ENCODE measurements at places on chromosomes 5 and 9. TPM values are rescaled to one million over a fixed set of nuclear protein-coding genes. Genes with fewer than 3 reads are reported as not detected.

WWC1 gene
- total RNA-seq, result 319 TPM

CCNO gene
- 3.3 TPM for total RNA-seq

CCNI2 gene
- total RNA-seq, result 1.1 TPM

PCDHA9 gene
- total RNA-seq, result not detected

CCNJL gene
- total RNA-seq, result 4.2 TPM

TAF11L10 gene
- total RNA-seq, result not detected

PCDHA13 gene
- 2.2 TPM for total RNA-seq

GABBR2 gene
- total RNA-seq, result 0.17 TPM

CCDC171 gene
- total RNA-seq, result 0.87 TPM

COL23A1 gene
- total RNA-seq, result 0.40 TPM

PNPLA7 gene
- not detected for total RNA-seq

ITK gene
- total RNA-seq, result not detected
